SHP77 treated with DMSO at 0.1 percent for 48 hours (cell line): ENCODE measurements at places on chromosomes 13 and 19.

DNA sequence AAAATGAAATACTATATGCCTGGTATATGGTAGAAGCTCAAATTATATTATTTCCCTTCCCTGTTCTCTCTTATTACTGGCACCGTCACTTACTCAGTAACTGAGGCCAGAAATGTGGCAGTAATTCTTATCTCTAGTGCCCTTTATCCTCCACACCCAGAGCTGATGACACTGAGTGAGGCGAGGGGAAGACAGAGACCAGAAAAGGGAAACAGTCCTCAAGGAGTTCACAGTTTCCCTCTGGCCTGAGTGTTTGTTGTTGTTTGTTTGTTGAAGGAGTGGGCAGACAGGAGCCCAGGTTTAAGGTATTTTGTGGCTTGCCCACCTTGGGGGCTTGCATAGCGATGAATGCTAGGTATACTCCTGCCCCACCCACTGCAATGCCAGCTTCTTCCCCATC is 101.5 kb upstream of the FNDC3A start:
- DNase-seq = no peak

DNA sequence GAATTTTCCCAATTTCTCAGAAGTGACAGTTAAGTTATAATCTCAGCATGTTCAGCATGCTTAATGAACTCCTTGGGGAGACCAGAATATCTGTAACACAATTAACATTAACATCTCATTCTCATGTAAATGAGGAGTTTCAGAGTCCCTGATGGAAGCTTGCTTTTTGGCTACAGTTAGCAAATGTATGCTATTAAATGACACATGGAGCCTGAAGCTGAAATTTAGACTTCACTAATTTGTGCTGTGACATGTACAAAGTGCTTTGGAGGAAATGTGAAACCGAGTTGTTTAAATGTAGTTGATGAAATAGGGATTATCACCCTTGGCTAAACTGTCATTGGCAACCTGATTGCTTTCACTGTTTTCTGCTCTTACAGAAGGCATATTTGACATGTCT is 2265.1 kb upstream of the PCDH20 start:
- no peak for DNase-seq

DNA sequence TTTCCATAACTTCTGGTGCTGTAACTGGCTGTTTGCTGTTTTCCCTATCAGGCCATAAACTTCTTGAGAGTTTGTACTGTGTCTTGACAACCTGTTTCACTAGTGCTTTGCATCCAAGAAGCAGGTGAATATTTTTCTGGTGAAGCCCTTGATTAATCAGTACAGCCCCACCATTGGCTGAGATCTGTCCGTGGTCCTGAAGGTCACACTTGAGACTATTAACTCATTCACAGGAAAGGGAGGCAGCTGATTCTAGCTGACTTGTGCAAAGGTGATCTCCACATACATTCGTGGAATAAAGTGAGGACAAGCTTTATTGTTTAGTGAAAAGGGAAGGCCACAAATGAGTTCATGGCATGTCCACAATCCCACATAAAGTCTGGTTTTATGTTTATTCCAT is 61.4 kb upstream of the ZNF835 start:
- DNase-seq = no peak

GRCh38 chr13:53285896-53286430 is 257.4 kb downstream of the OLFM4 start:
- DNase-seq = no peak

GRCh38 chr13:111203736-111204389 is 88.8 kb downstream of the ARHGEF7 start:
- DNase-seq = no peak

DNA sequence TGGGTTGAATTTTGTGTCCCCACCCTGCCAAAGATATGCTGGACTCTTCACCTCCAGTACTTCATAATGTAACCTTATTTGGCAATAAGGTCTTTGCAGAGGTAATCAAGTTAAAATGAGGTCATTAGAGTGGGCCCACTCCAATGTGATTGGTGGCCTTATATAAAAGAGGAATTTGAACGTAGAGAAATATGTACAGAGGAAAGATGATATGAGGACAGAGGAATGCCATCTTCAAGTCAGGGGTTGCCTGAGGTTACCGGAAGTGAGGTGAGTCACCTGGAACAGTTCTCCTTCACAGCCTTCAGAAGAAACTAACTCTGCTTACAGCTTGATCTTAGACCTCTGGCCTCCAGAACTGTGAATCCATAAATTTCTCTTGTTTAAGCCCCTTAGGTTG is 69.9 kb downstream of the GPC5 start:
- no peak for DNase-seq

- DNase-seq = no peak
These were observed 23.3 kb upstream of the SPART start for GRCh38 chr13:36369268-36370107.

DNA sequence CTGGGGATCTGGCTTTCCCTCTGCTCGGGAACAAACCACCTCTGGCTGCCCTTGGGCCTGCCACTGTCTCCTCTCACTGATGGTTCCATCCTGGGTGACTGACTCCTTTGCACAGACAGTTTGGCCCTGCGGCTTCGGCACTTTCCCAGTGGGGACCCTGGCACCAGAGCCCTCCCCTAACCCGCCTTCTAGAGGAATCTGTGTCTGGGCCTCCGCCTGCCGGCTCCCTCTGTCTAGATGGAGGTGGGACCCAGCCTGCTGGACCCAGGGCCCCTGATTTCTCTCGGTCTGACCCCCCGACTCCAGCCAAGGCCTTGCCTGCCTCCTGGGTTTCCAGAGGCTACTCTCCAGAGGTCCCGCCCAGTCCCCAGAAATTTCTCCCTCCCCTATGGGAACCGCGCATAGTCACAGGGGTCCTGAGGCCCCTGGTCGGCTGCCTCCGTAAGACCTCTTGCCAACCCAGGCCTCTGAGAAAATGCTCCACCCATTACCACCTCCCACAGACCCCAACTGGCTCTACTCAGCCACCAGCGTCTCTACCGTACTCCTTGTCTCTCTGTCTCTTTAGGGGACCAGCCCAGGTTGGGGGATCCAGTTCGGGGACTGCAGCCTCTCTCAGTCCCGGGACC is 2.7 kb downstream of the CCDC106 start:
- DNase-seq = no peak

- DNase-seq = no peak
These were observed 10.7 kb downstream of the SYMPK start for GRCh38 chr19:45852145-45852750.

- no peak for DNase-seq
These were observed 1.9 kb downstream of the ZNF586 start for GRCh38 chr19:57771417-57771816.

GRCh38 chr13:102933122-102933521 is 87.3 kb downstream of the ERCC5 start:
- DNase-seq = no peak

DNA sequence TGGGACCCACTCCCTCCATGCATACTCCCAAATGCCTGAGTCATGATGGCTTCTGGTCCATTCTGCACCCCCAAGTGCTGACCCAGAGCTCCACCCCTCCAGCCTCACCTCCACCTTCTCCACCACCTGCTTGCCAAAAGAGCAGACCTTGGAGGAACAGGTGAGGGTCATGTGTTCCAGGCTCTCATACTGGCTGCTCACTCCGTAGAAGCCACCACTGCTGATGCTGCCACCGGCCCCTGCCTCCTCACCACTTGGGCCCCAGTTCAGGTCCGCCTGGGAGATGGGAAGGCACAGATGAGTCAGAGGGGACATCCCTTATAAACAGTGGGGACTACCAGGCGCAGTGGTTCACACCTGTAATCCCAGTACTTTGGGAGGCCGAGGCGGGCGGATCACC is 7.9 kb downstream of the CD37 start:
- DNase-seq = no peak

DNA sequence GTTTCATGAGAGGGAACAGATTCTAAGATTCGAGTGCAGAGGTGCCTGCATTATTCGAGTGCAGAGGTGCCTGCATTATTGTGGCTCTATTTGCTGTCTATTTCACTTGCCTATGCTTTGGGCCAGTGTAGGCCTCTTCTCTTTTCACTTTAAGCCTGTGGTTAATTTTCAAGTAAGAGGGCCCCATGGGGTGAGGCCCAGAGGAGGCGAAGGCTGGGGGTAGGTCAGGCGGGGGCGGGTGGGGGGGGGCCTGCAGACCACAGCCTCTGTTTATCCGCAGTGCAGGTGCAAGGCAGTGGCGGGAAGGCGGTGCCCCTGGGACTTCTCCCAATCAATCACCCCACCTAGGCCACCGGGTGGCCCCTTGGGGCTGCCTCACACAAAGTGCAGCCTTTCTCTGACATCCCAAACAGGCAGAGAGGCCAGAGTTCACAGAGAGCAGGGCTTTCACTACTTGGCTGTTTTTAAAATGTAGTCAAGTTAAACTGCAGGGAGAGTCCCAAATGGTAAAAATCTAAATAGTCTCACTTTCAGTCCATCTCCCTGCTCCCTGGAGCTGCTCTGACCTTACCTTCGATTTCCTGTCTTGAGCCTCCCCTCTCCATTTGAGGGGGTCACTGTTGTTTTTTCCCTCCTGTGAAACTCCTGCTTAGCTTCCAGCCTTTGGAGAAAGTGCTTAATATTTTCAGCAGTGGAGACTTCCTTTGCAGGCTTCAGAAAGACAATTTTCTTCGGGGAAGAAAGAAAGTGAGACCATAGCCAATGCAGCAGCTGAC is 249.0 kb downstream of the DLEU7 start:
- no peak for DNase-seq

GRCh38 chr19:39778763-39779162 is at the start of gene LEUTX:
Gene LEUTX, plus strand, starts transcription at chr19:39778854. Its CDS starts 67 bp downstream, at chr19:39778921.
- DNase-seq = no peak
